ENCODE measurements at places on chromosomes 2 and 18.

- DNase-seq, result no peak
Measured at GRCh38 chr2:47016172-47016913, 100.7 kb upstream of the MCFD2 start.

DNA sequence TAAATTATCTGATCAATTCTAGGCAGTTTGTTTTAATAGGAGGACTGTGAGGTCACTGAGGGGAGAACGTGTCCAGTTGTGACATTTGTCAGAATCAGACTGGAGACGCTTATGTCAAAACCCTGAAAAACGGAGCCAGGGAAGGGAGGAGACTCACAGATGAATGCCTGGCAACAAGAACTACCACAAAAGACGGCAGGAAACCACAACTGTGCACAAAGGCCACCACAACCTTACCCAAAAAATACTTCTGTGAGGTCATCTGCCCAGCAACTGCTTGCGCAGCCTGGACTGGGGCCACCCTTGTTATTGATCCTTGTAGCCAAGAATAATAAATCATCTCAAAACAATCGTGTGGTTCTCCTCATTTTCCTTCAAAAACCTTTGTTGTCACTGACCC lies 173.0 kb upstream of the ALKAL2 start:
- DNase-seq, result peak; percentile 67

DNA sequence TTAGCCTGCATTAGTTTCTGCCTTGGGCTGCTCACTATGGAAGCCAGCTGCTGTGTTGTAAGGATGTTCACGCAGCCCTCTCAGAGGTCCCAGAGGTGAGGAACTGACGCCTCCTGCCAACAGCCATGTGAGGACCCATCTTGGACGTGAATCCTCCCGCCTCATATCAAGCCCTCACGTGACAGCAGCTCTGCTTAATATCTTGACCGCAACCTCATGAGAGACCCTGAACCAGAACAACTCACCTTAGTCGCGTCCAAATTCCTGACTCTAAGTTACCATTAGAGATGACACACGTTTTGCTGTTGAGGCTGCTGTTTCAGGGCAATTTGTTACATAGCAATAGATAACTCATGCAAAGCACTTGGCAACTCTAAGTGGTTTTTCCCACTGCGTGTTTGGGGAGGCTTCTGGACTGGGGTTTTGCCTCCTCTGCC lies 97.7 kb downstream of the TMEM17 start:
- DNase-seq, result no peak

GRCh38 chr2:455015-455705 lies 167.3 kb upstream of the ALKAL2 start:
- no peak for DNase-seq

DNA sequence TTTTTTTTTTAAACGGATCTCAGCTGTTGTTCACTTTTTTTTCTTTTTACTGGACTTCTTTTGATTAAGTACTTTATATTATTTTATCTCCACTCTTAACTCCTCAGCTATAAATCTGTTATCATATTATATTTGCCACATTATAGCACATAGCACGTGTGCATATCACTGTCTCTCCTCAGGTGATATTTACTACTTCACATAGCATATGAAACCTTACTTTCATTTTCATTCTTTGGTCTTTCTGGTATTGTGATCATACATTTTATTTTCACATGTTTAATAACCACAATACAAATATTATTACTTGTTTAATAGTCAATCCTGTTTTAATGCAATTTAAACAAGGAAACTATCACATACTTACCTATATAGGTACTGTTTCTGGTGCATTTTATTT lies 993.1 kb upstream of the TMEFF2 start:
- DNase-seq, result no peak

DNA sequence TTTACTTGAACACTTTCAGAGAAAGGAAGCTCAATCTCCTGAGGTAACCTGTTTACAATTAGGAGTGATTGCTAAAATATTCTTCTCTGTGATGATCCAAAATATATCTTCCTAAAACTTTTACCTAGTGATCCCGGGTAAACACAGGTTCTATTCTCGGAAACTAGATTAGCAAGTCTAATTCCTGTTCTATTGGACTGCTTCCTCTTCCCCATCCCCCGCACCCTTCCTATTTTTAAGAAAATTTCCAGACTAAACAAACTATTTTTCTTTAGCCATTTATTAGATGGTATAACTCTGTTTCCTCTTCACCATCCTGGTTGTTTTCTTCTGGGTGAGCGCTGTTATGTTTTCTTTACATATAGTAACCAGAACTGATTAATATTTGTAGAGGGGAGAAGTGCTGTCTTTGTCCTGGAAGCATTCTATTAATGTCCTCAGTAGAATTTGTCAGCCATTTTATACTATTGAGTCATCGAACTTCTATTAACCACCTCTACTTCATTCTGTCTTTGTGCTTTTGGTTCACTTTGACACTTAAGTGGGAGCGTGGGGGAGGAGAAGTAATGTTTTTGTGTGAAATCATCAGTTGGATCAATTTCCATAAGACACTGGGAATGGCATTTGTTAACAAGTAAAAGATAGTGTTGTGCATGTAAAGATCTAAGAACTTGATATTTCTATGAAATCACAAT lies 31.8 kb downstream of the CREB1 start:
- DNase-seq, result no peak
